ENCODE measurements at places on chromosomes 3 and 15.

GRCh38 chr3:153972862-153973261, 148.3 kb upstream of the ARHGEF26 start:
- no peak for DNase-seq

DNA sequence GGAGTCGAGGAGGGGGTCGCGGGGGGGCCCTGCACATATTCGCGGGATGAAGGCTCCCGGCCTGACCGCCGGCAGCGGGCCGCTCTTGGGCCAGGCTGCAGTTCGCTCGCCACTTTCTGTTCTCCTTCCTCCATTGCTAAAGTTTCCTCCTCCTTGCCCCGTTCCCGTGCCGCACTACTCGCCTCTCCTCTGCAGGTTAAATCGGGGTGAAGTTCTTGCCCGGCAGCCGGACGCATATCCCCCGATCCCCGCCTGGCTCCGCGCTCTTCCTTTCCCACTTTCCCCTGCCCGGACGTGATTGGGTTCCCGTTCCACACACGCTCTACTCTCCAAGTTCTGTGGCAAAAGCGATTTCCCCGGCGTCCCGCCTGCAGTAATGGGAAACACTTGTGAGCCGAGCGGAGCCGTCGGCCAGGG, 556 bp downstream of the CRYBG3 start:
- peak; percentile 62 for DNase-seq

DNA sequence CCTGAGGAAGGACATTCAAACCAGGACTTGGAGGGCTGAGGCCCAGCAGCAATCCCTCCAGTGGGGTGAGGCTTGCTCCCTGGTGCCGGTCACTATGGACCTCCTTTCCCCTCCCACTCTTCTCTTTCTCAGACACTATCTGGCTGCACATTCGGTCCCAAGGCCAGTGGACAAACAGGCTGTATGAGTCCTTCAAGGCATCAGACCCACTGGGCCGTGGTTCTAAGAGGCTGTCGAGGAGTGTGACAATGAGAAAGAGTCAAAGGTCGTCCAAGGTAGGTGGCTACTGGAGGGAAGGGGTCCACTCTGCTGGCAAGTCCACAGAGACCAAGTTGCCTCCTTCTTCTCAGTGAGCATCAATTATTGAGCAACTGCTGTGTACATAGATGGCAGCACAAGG, 28.0 kb downstream of the NOX5 start:
- DNase-seq, result no peak

GRCh38 chr3:12557473-12558100, 700 bp downstream of the MKRN2 start:
- peak; percentile 13 for DNase-seq

GRCh38 chr3:127784865-127785710, 37.2 kb downstream of the MGLL start:
- no peak for DNase-seq

GRCh38 chr3:157501863-157502262, 1.4 kb downstream of the VEPH1 start:
- no peak for DNase-seq

DNA sequence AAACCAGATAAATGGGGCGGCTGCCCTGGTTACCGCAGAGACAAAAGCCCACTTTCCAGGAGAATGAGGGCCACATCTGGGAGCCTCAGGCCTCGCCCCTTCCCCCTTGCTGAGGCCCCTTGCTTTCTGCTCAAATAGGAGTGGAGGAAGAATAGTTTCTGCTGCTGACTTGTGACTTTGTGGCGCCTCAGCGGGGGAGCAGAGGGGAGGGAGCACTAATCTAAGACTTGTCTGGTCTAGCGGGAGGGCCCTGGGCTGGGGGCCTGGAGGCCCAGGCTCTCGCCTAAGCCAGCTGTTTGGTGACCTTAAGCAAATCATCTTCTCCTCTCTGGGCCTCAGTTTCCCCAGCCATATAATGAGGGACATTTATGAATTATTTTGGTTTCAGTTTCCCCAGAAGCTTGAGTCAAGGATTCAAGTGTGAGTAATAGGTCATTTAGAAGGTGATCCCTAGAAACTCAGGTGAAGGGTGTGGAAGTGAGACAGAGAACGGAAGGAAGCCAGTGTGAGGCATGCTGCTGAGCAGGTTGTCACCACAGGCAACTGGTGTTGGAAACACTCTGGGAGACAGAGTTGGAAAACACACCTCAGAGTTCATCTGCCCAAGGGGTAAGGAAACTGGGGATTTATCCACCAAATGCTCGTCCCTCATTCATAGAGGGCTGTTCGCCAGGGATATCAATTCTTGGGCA, 25.9 kb upstream of the SMAD3 start:
- DNase-seq, result no peak

GRCh38 chr3:24123596-24123995, 178.5 kb downstream of the NR1D2 start:
- no peak for DNase-seq

GRCh38 chr3:60645801-60646200, 605.5 kb downstream of the FHIT start:
- DNase-seq, result no peak

- no peak for DNase-seq
These were observed 1.4 kb downstream of the CSK start for GRCh38 chr15:74783072-74783807.

DNA sequence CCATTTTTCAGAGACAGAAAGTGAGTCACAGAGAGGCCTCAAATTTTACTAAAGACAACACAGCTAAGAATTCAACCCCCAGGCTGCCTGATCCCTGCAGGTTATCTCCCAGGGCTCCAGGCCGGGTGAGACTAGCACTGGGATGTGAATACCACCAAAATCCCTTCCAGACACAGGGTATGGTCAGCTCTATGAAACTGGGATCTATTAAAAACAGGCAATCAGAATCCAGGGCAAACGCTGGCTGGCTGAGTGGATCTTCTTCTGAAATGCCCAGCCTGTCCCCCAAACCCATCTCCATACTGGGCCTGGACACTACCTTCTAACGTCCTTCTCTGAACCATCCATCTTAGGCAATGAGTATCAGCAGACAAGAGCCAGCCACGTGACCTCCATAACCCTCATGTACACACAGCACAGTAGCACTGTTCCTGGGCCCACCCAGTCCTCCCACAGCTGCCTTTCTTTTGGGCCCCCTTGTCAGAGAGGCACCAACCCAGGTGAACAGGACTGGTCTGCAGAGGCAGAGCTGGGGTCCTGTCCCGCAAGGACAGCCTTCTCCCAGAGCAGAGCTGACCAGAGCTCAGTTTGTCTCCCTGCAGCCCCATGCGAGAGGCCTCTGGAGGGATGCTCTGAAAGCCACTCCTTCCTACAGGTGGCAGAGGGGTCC, 1.9 kb downstream of the RAB6B start:
- no peak for DNase-seq

GRCh38 chr3:111810909-111811308, 48.2 kb upstream of the PHLDB2 start:
- DNase-seq, result no peak

DNA sequence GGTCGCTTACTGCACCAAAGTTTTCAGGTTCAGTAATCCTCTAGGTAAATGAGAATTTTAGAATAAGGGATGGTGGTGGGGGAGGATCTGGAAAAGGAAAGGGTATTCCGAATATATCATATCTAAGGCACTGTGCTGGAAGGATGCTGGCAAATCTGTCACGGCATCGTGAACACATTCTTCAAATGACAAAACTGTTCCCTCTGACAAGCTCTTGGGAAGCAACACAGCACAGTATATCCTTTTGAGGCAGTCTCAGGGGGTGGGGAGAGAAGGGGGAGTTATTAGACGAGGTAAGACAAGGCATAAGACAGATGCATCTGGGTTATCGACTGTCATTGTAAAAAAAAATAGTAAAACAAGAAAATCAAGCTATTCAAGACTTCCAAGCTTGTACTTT, 289.6 kb upstream of the LRRN1 start:
- DNase-seq, result no peak

GRCh38 chr3:127604546-127605165, 6.4 kb downstream of the MCM2 start:
- DNase-seq, result no peak

DNA sequence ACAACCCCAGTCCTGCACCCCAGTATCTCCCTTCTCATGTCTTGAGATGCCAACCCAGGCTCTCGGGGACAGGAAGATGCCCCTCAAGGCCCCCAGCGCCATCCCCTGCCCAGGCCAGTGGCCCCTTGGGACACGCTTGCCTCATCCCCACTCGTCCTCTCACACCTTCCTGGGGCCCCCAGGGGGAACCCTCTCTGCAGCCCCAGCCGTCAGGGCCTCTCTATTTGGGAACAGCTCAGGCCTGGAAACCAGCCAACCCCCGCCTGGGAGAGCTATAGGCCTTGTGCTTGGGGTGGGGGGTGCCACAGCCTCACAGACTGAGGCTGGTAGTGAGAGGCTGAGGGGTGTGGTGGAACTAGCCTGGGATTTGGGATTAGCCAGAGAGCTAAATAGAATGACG, 7.8 kb downstream of the LINGO1 start:
- DNase-seq, result no peak

DNA sequence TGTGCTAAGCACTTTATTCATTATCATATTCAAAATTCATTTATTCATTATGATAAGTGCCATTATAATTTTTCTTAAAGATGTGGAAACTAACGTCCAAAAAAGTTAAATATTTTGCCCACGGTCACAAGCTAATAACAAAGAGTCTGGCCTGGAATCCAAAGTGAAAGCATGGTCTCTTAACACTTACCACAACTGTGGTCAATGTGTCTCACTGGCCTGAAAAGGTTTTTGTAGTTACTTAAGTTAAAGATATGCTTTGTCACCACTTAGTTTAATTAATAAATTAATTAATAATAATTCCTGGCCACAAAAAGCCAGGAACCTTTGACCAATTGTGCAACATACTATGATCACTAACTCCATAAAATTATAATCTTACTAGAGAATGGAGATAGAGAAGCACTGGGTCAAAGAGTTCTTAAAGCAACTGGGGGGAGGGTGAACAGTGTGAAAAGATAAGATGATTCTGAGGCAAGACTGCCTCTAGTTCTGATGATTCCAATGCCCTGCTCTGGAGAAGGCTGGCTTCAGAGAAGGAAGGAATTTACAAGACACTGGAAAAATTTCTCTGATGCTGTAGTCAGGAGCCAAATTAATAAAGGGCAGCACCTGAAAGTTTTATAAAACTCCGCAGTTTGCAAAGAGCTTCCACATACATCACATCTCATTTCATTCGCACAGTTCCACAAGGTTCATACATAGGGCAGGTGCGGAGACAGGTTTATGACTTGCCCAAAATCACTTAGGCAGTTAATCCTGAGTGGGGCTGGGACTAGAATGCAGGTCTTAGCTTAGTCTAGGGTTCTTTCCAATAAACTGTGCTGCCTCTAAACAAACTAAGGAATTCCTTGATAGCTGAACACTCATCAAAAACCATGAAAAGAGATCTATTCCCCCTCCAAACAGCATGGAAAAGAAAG, 32.5 kb downstream of the NPTN start:
- DNase-seq, result no peak

GRCh38 chr3:176873261-176873660, 324.0 kb downstream of the TBL1XR1 start:
- no peak for DNase-seq

- DNase-seq, result no peak
These were observed 43.5 kb upstream of the ALCAM start for GRCh38 chr3:105323274-105323599.

- DNase-seq, result no peak
These were observed 14.6 kb upstream of the ATP10A start for GRCh38 chr15:25877681-25878080.

GRCh38 chr3:194061421-194062030, 74.4 kb upstream of the HES1 start:
- no peak for DNase-seq

GRCh38 chr3:13194285-13195209, 121.3 kb upstream of the IQSEC1 start:
- DNase-seq, result no peak

- no peak for DNase-seq
These were observed 57.9 kb downstream of the ARMC8 start for GRCh38 chr3:138245026-138245425.

DNA sequence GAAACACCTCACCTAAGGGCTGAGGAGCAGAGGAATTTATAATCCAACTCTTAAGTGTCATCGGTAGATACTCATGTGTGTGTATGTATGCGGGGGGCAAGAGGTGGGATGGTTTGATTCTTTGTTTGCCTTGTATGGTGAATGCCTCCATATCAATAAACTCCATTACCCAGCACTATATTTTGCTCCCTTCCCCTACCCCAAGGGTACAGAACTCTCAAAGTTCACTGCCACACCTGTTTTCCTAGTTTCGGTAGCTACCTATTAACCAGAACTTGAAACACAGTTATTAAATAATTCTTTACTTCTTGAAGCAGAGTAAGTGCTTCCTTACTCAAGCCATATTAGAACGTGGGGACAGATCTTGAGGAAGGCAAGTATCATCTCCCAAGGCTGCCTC, 400.8 kb upstream of the SUCLG2 start:
- DNase-seq, result no peak

GRCh38 chr3:112794622-112795172, 52.0 kb downstream of the CD200R1L start:
- DNase-seq, result no peak

GRCh38 chr3:64848127-64848800, 160.5 kb upstream of the ADAMTS9 start:
- no peak for DNase-seq

- DNase-seq, result no peak
These were observed 2.2 kb downstream of the LRCH3 start for GRCh38 chr3:197793247-197793646.

DNA sequence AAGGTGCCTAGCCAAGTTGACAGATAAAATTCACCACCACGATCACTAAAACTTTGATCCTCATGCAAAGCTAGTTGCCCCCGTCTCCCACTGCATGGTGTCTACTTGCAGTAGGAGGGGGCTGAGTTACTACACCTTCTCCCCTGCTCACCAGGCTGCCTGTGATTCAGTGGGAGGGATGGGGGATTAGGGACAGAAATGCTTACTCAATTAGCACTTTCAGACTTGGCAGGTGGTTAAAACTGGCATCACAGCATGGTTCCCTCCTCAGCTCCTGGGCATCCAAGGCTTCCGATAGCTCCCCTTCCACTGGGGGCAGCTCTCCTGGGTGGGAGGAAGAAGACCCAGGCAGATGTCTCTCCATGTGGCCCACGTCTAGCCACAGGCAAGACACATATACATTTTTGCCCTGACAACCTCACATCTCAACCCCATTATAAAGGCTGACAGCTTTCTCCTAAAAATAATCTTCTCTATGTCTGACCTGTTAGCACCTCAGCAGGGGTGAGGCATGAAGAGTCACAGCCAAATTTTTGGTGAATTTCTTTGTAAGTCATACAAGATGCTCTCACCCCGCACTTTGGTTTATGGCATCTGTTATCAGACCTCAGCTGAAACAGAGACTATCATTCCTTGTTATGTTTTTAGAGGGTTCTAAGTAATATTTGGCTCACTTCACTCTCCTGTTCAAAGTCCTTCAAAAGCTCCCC, 369.0 kb downstream of the SV2B start:
- no peak for DNase-seq

GRCh38 chr3:166283840-166284239, 446.6 kb upstream of the BCHE start:
- DNase-seq, result peak; percentile 51

- DNase-seq, result no peak
These were observed 583.4 kb upstream of the SGO1 start for GRCh38 chr3:20769430-20769829.

- no peak for DNase-seq
These were observed 3.0 kb upstream of the ZBED2 start for GRCh38 chr3:111598139-111598538.

- DNase-seq, result no peak
These were observed 352.1 kb upstream of the ALCAM start for GRCh38 chr3:105014631-105015030.
